Suppressor macrophage (primary cell): ENCODE measurements at places on chromosomes 13 and 19.
A peak's percentile ranks its signal among the peaks of the same experiment; 100 is the strongest.

GRCh38 chr19:33998302-33998701 lies 174.0 kb upstream of the LSM14A start:
- no peak for DNase-seq

DNA sequence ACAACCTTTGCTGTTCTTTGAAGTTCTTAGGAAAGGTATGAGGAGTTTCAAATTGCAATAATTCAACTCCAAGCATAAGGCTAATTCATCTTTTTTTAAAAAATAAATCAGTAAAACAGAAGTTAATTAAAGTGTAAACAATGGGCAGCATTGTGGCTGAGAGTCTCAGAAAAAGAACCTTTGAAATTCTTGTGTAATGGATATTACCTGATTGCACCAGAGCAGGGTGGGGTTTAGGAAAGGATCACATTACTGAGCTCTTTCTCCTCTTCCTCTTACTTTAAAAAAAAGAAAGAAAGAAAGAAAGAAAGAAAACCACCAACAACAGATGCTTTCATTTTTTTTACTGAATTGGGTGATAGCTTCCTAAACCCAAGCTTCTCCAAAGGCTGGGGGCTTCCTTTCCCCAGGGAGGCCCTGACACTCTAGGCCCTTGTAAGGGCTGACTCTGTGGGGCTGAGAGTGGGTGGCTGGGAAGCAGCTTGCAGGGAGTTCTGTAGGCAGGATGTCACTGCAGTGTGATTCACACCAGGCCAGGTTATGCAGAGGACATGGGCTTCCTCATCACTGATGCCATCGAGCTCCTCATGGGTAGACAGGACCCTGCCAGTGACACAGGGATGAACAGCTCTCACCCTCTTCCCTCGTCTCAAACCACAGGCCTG lies 564.5 kb downstream of the FGF9 start:
- peak; percentile 3 for DNase-seq

DNA sequence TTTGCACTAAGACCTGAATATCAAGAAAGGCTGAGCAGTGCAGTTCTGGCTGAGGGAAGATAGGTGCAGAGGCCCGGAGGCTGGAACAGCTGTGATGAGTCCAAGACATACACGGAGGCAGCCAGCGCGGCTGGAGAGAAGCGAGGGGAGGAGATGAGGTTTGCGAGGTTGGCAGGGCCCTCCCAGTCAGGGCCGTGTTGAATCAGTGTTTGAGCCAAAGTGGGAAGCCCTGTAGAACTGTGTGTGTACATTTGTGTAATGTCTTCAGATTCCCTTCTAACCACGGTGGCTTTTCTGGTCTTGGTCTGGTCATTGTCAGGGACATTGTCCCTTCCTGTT lies 34.9 kb downstream of the PAK4 start:
- no peak for DNase-seq

- DNase-seq = peak; percentile 98
Measured at GRCh38 chr13:48783181-48783630, 129.5 kb downstream of the CYSLTR2 start.

GRCh38 chr13:97000295-97000925 lies 6.1 kb upstream of the OXGR1 start:
- no peak for DNase-seq

- peak; percentile 41 for DNase-seq
Measured at GRCh38 chr19:17337675-17338432, 501 bp downstream of the GTPBP3 start.

- no peak for DNase-seq
Measured at GRCh38 chr13:26618726-26619125, 61.2 kb downstream of the WASF3 start.
